ENCODE measurements at places on chromosomes 13 and 19.

DNA sequence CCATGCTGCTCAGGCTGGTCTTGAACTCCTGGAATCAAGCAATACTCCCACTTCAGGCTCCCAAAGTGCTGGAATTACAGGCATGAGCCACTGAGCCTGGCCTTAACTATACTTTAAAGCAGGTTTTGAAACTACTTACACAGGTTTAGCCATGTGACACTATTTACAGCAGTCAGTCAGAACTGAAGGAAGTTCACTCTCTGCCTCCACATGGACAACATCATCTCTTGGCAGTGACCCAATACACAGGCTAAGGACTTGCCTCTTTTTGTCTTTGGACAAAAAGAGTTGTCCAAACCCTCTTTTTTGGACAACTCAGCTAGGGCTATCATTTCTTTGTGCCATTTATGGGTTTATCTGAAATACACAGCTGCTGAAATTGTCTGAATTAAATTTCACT is 89.0 kb upstream of the CLDN10 start:
- no peak for DNase-seq

DNA sequence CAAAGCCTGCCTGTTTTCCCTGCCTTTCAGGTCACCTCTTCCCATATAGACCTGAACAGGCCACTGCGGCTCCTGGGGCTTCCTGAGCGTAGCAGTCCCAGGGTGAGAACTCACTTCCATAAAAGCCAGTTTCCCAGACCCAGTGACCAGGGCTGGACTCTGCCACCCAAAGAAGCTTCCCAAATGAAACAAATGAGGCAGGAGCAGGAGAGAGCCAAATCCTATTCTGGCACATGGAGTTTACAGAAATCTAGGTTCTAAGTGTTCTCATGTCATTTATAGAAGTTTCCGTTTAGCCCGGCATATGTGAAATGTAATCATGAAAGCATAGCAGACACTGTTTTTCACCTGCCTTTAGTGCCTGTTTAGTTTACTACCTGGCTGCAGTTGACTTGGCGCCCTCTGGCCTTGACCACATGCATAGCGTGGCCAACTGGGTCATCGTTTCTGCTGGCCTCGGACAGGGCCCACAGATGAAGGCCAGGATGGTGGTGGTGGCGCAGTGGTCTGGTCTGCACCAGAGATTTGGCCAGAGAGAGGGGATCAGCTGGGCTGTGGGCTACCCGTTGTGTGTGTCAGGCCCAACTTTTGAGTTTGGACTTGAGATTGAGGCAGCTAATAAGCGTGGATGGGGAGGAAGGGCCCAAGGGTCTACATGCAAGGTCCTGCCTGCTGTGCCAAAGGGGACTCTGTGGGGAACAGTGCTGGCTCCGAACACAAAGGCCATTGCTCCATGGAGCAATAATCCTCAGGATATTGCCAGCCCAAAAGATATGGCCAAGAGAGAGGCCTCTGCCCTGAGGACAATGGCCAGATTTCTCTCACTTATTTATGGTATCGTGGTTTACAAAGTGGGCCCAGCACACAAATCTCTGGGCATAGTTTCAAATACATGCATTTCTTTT is 43.3 kb downstream of the NFIX start:
- DNase-seq = no peak

GRCh38 chr13:40064154-40065097 is 409.0 kb downstream of the COG6 start:
- DNase-seq = no peak

GRCh38 chr13:99892196-99892613 is 79.4 kb downstream of the ZIC5 start:
- no peak for DNase-seq

GRCh38 chr19:10424011-10424637 is 3.8 kb downstream of the PDE4A start:
- DNase-seq = peak; percentile 76
